ENCODE measurements at places on chromosomes 12 and 14.
A peak's percentile ranks its signal among the peaks of the same experiment; 100 is the strongest.

GRCh38 chr14:77122526-77123125 is 19.0 kb downstream of the ZDHHC22 start:
- DNase-seq: no peak

DNA sequence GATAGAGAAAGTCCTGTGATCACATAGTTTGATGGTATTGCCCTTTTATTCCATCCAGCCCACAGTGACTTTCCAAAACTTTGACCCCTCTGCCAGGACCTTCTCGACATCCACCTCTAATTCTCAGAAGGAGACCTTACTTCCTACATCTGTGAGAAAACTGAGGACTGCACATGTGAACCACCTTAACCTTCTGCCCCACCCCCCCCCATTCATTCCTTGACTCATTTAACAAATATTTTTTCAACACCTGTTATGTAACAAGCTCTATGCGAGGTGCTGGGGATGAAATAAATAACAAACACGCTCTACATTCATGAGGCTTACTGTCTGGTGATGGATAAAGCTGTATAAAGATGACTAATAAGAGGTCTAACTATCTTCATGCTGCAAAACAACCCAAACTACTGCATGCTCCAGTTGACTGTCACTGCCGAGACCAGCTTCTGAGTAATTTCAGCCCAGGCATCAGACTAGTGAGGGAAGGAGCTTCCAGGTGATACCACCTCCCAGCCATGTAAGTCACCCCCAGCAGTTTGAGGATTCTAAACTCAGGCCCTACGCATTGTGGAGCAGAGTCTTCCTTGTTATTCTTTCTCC is 1.9 kb upstream of the HAL start:
- no peak for DNase-seq

- no peak for DNase-seq
Measured at GRCh38 chr14:104973385-104974145, 4.6 kb downstream of the AHNAK2 start.

DNA sequence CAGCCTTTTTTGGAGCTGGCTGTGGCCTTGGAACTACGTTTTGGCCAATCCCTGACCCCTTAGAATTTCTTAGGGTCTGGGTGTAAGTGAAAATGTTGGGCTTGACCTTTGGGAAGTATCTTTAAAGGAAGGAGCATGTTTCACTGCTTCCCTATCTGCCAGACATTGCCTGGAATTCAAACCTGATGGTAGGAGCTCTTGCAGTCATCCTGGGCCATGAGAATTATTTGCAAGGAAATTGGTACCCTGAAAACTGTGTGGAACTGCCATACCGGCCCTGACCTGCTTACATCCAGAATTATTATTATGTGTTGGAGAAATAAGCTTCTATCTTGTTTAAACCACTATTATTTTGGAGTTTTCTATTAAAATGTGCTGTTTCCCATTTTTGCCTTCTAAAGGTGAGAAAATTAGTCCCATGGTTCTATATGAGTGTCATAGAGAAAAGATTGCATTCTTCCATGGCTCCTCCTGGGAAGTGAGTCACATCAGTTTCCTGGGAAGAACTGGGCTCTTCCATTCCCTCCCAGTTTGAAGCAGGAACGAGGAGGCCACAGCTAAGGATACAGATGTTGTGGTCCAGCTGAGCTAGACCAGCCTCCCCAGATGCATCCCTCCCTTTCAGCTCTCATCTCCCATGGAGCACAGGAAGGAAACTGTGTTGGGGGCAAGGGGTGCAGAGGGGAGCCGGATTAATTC is 9.5 kb upstream of the PGF start:
- DNase-seq: no peak

DNA sequence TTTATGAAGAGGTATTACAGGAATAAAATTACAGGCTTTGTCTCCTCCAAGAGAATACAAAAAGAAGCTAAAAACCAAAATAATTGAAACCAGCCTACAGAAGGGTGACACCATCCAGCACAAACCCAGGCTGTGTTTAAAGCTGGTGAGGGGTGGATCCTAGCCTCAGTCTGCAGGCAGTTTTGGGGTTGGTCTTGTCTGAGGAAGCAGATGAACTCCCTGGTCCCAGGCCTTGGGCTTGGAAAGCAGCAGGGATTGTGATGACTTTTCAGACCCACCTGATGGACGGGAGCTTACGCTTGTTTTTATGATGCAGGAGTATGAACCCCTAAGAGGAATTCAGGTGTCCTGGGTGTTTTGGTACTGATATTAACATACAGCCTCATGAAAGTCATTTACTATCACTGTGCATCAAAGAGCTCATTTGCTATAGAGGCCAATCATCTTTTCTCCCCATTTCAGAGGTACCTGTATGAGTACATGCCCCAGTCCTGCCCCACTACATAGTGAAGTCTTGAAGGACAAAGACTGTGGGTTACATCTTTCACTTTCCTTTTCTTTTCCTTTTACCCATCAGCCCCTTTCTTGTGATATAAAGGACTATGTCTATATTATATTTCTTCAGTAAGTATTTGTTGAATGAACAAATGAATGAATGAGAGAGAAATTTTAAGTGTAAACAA is 18.1 kb downstream of the PRICKLE1 start:
- DNase-seq: no peak

GRCh38 chr14:85824526-85824925 is 294.6 kb downstream of the FLRT2 start:
- DNase-seq: no peak

GRCh38 chr12:13367973-13368372 is 171.4 kb downstream of the EMP1 start:
- DNase-seq: no peak

DNA sequence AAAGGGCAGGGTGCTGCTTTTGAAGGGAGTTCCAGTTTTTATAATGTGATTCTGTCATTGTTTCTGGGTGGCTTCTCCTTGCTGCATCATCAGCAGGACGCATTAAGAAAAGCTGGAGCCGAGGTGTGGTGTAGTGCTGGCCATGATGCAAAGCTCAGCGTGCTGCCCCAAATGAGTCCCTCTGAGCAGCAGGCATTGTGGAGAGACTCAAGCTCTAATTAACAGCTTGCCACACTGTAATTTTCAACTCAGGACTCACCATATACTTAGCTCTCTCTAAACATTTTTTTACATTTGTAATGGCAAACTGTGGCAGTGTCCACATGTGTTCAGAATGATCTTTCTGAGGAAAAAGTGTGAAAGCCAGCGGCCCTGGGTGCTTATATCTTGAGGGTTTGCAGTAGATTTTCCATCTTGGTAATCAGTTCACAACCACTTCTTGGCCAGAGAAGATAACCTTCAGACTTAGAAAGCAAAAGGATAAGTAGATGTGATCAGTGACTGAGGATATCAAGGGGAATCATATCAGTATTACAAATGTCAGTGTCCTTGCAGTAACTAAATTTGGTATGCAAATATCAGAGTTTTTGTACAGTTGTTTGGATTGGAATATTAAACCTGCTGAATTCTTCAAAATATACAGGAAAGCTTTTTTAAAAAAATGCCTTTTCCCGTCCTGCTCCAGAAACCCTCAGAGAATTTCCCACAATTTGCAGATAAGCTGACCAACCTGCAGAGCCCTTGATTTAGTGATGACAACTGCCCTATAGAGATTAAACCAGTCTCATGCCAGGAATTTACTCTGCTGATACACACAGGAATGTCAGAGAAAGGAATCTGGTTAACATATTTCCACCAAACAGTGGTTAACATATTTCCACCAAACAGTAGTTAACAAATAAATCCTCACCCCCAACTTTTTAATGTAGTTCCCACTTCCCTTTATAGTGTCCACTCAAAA is 63.6 kb downstream of the DAAM1 start:
- no peak for DNase-seq

DNA sequence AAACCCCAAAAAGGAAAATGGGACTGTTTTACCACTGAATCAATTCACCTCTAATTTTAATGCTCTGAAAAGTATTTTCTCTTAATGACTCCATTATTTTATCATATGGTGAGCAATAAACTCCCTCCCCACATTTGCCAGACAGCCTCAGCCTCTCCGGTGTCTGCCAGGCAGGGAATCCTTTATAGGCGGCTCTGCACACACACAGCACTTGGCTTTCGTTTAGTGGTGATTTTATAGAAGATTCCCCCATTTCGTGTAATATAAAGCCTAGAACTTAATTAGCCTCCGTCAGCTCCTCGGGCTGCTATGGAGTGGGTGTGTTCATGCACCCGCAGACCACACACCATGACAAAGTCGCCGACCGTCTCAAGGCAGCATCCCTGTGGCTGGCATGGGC is 10.1 kb upstream of the C14orf180 start:
- no peak for DNase-seq

- DNase-seq: no peak
Measured at GRCh38 chr12:108169708-108170107, 40.6 kb downstream of the WSCD2 start.

DNA sequence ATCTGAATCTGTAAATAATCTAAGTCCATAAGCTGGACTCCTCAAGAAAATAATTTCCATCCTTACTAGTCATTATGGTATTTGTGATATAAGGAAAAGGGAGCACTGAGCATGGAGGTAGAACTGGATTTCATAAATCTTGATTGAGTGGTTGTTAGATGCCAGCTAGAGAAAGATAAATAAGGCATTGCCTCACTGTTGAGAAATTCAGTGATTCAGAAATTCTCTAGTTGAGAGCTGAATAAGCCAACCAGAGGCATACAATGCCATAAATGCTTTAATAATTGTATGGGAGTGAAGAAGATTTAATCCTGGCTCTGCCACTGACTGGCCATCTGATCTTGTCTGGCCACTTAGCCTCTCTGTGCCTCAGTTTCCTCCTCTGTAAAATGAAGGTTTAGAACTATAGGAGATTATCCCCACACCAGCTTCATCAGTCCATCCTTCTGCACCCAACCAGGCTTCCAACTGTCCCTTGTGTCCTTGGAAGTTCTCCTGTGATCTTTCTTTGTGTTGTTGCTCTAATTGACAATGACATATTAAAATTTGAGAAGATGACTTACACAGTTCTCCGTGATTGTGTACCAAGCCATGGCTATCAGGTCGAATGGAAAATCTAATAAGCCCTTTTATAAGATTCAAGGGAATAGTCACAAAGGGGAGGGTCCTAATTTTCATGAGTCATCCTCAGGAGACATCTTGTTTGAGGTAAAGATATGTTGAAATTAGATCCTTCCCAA is 394.3 kb downstream of the EGLN3 start:
- no peak for DNase-seq

GRCh38 chr12:14774074-14774905 is 29.0 kb downstream of the WBP11 start:
- peak; percentile 88 for DNase-seq

DNA sequence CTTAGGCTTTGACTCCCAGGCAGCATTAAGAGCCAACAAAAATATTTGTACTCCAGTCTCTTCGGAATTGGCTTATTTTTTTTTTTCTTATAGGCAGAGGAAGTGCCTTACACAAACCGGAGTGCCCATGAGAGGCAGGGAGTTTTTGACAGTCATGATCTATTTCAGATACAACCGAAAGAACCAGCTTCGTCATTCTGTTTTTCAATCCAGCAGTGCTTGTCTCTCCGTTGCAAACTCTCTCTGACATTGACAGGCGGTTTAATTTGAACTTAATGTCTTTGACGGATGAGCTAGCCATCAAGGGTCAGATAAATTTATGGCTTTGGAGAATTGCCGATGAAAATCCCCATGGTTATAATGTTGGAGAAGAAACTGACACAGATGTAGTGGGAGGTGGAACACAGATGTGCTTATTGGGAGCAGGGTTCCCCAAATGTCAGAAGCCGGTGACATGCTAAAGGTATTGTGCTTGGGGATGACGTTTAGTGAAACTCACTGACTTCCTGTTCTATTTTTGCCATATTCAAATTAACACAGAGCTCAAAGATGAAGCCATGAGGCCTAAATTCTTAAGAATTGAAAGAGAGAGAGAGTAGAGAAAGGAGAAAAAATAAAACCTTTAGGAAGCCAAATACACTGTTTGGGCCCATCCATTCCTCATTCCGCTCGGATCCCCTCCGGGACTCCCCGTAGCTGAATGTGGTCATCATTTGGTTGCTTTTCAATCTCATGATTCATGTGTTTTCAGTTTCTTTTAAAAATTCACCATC is 59.7 kb downstream of the PLXNC1 start:
- DNase-seq: no peak

DNA sequence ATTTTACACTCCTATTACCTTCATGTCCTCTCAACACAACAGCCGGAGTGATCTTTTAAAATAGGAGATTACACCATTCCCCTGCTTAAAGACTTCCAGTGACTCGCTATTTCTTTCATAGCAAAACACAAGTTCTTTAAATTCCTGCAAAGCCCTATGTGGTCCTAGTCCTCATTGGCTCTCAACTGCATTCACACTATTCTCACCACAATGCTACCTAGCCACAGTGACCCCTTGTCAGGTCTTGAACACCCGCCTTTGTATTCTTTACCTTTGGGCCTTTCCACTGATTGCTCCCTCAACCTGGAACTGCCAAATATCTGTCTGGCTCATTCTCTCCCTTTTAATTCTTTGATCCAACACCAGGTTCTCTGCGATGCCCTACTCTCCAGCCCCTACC is 160.2 kb downstream of the PRIMA1 start:
- no peak for DNase-seq

GRCh38 chr12:106251631-106252455 is 4.0 kb upstream of the CKAP4 start:
- peak; percentile 26 for DNase-seq

- DNase-seq: no peak
Measured at GRCh38 chr14:64612971-64613666, 63.4 kb downstream of the PPP1R36 start.

DNA sequence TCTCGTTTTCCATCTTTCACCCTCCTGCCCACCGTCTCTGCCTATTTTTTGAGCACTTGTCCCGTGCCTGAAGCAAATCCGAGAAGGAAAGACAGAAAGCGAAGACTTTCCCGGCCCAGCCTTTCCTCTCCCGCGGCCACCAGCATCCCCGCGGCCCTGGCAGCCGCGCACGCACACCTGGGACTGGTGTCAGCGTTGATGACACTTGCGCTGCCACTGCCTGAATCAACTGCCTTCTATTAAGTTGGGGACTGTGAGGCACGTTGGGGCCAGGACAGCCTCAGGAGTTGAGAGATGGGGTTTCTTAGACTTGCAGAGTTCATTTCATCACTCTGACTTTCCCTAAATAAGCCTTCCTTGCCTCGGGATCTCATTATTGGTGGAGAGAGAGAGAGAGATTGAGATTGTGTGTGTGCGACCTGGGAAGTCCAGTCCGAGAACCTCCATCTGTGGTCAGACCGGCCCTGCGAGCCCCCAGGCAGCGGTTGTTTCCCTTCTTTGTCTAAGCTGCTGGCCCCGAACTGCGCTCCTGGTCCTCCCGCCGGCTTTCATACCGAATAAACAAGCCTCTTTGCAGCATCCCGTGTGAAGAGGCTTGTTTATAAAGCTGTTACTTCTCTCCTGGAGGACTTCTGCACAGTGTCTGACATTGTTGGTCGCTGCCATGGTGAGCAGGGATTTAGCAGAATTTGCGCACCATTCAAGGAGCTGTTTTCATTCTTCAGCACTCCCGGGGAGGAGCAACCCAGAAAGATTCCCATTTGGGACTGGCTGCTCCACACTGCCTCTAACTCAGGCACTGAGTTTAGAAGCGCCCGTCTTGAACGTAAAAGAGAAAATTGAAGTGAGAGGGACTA is 1.5 kb downstream of the PDZRN4 start:
- DNase-seq: peak; percentile 23

GRCh38 chr12:49548481-49548821 is 9.6 kb downstream of the KCNH3 start:
- no peak for DNase-seq

GRCh38 chr14:105582639-105583038 is 56.3 kb downstream of the TMEM121 start:
- no peak for DNase-seq

All from nephron progenitor cell (in vitro differentiated cells).